CD4-positive, alpha-beta T cell treated with Interleukin-21 for 1 hour (primary cell): ENCODE measurements at places on chromosomes 1 and 21.

GRCh38 chr1:101632548-101633272 is 364.0 kb downstream of the OLFM3 start:
- no peak for DNase-seq

GRCh38 chr1:55188909-55189308 is 26.3 kb downstream of the USP24 start:
- DNase-seq, result no peak

DNA sequence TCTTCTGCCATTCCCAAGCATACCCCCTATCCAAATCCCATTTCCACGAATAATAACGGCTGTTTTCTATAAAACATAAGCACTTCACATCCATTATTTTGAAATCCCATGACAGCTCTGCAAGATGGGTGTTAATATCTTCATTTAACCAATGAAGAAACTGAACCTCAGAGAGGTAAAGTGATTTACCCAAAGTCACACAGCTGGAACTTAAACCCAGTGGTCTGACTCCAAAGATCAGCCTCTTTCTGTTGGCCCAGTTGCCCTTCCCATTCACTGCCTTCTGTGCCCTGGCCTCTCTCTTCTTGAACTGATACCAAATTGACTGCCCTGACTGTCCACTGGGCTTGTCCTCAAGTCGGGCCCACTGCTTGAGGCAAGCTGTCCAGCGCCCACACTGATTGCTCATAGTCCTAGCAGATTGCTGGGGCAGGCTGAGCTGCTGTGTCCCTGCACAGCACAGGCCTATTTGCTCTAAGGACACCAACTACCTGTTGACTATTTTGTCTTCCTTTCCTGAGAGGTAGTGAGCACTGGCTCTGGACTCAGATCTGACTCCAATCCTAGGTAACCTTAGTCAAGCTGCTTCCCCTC is 19.3 kb downstream of the TAL1 start:
- no peak for DNase-seq

- DNase-seq, result no peak
Measured at GRCh38 chr1:13965770-13966398, 265.9 kb downstream of the PRDM2 start.

GRCh38 chr1:59549903-59550302 is 253.0 kb downstream of the FGGY start:
- DNase-seq, result no peak
